Heart right ventricle (tissue), 16 donors: ENCODE measurements at places on chromosomes 12 and 14. TPM values are rescaled to one million over a fixed set of nuclear protein-coding genes. Genes with fewer than 3 reads are reported as not detected.

Gene KLHL33
- 0.13 TPM for polyA plus RNA-seq

Gene TULP3
- 5.0 TPM for polyA plus RNA-seq

Gene KRT77
- not detected for polyA plus RNA-seq

DNA sequence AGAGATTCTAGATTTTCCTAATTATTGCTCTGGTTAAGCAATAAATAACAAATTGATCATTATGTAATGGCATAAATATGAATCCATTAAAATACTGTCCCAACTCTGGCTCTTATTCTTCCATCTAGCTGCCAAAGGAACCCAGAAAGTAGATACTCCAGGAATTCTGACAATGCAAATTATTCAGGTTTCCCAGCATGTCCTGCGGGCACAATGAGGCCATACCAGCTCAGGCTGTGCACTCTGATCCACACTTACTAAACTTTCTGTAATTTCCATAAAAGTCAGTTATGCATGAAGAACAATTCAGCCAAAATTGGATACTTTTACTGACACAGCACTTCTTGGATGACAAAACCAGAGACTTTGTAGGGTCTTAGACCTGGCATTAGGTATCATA is 576.3 kb downstream of the KCNH5 start:
- DNase-seq = no peak

GRCh38 chr12:40646911-40647310 is 45.3 kb upstream of the CNTN1 start:
- no peak for DNase-seq

DNA sequence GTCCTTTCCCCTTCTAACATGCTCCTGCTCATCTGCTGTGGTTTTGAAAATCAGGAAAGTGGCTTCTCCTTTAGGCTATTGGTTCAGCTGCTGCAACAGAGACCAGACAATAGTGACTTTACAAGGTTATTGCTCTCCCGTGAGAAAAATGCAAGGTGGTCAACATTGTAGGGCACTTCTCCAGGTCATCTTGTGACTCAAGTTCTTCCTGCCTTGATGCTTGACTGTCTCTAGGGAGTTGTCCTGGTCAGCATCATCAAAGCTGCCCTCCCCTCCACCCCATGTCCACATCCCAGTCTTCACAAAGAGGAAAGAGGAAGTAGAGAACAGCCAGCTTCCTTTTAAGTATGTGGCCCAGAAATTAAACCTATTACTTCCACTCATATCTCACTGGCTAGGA is 3.9 kb upstream of the TMEM63C start:
- no peak for DNase-seq

- no peak for DNase-seq
These were observed 754 bp downstream of the KRT18 start for GRCh38 chr12:52949413-52950331.

DNA sequence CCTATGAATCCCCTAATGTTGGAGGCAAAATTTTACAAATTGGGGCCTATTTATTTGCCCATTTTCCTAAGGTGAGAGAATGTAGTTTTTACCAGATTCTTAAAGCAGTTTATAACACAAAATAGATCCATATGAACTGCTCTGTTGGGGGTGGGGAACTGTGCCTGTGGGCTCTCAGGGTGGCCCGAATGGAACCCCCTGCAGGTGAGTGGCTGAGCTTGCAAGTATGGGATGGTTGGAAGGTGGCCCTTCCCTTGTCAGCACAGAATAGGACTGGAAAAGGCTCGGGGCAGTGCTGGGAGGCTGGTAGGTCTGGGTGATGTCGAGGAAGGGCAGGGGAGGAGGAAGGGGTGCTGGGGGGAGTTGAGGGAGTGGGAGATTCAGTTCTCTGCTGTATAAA is 4.9 kb downstream of the VSX2 start:
- no peak for DNase-seq
